Activated CD4-positive, alpha-beta memory T cell treated with anti-CD3 and anti-CD28 coated beads, Interleukin-2, amount 10 ng/mL, durations not matched to agents 7 days and 5 days (primary cell): ENCODE measurements at places on chromosomes 16 and 17.

DNA sequence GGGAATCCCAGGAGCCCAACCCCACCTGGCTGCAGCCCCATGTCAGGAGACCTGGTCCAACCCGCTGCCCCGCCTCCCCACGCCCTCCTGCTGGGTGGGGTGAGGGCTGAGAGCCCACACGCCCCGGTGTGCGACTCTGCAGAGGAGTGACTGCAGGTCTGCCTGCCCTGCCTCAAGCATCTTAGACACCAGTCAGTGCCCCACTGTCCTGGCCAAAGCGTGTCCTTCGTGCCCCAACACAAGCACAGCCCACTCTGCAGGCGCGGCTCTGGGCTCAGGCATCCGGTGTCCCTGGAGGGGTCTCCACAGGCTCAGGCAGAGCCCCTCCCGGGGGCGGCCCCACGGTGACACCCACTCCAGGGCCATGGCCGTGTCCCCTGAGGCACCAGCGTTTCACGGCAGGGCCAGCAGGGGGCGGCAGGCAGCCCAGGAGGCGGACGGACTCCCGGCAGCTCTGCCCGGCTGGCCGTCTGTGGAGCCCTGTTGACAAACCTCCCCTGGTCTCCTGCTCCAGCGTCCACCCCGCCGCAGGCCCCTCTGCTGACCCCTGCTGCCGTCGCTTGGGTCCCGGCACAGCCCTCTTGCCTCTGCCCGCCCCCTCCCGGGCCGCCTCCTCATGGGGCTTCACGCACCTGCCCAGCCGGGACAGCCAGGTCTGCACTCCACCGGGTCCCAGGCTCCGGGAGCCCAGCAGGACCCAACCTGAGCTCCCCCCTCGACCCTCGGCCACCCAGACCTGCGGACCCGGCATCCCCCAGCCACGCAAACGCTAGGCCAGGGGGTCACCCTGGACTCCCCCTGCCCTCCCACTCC, 8.6 kb upstream of the UBE2I start:
- DNase-seq, result peak; percentile 81

DNA sequence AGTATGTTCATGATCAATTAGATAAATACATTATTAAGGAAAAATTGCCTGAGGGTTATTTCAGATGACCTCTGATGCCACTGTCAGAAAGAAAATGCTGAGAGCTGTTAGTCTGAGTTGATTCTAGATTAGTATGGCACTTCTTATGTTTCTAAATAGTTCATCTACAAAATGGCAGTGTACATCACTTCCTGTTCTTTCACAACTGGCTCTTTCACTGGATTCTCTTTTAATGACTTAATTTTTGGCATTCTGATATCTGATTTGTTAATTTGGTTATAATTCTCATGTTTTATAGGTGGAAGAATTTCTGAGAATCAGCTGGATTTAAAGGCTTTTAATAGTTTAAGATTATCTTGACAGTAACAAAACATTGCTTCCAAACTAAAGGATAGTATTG, 3.3 kb downstream of the TAOK1 start:
- no peak for DNase-seq

DNA sequence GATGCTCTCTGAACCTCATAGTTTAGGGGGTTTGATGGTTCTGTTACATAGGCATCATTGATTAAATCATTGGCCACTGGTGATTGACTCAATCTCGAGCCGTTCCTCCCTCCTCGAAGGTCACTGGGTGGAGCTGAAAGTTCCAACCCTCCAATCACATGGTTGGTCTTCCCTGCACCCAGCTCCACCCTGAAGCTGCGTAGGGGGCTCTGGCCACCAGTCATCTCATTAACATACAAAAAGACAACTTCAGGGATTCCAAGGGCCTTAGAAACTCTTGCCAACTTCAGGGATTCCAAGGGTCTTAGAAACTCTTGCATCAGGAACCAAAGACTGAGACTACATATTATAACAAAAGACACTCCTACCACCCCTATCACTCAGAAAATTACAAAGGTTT, 306.5 kb upstream of the TNRC6C start:
- no peak for DNase-seq

- peak; percentile 24 for DNase-seq
These were observed 65.7 kb downstream of the CENPV start for GRCh38 chr17:16287563-16288027.

- DNase-seq, result no peak
These were observed 12.7 kb downstream of the SEC14L1 start for GRCh38 chr17:77153472-77153871.

GRCh38 chr16:71504901-71505300, 15.8 kb upstream of the ZNF19 start:
- DNase-seq, result no peak
